ENCODE measurements at places on chromosomes 16 and 17. TPM values are rescaled to one million over a fixed set of nuclear protein-coding genes. Genes with fewer than 3 reads are reported as not detected.

GRCh38 chr17:14306596-14306995 is 5.7 kb downstream of the HS3ST3B1 start:
- H3K4me3 ChIP-seq = no peak overlapping the region
- peaks cover 5% of the 10 kb centered on the region for H3K36me3 ChIP-seq
- peaks cover 66% of the 10 kb centered on the region for H3K4me1 ChIP-seq
- H3K27ac ChIP-seq = no peak overlapping the region
- DNase-seq = no peak

- H3K4me1 ChIP-seq = no peaks in the 10 kb centered on the region
- no peak overlapping the region for H3K27ac ChIP-seq
- peaks cover 9% of the 10 kb centered on the region for H3K27me3 ChIP-seq
- H3K4me3 ChIP-seq = no peak overlapping the region
- H3K36me3 ChIP-seq = no peaks in the 10 kb centered on the region
- DNase-seq = no peak
These were observed 17.7 kb downstream of the TBX4 start for GRCh38 chr17:61469949-61470348.

- no peaks in the 10 kb centered on the region for H3K36me3 ChIP-seq
- H3K4me1 ChIP-seq = peaks cover 36% of the 10 kb centered on the region
- no peak for DNase-seq
- H3K27me3 ChIP-seq = peaks cover 32% of the 10 kb centered on the region
- H3K4me3 ChIP-seq = peak overlapping the region; percentile 93
These were observed 51.3 kb upstream of the AMZ2 start for GRCh38 chr17:68196394-68197090.

- H3K36me3 ChIP-seq = no peaks in the 10 kb centered on the region
- no peak for DNase-seq
- no peaks in the 10 kb centered on the region for H3K4me1 ChIP-seq
- H3K27ac ChIP-seq = no peak overlapping the region
- no peaks in the 10 kb centered on the region for H3K27me3 ChIP-seq
- H3K4me3 ChIP-seq = no peak overlapping the region
These were observed 32.8 kb downstream of the CACNA1G start for GRCh38 chr17:50593321-50593720.

DNA sequence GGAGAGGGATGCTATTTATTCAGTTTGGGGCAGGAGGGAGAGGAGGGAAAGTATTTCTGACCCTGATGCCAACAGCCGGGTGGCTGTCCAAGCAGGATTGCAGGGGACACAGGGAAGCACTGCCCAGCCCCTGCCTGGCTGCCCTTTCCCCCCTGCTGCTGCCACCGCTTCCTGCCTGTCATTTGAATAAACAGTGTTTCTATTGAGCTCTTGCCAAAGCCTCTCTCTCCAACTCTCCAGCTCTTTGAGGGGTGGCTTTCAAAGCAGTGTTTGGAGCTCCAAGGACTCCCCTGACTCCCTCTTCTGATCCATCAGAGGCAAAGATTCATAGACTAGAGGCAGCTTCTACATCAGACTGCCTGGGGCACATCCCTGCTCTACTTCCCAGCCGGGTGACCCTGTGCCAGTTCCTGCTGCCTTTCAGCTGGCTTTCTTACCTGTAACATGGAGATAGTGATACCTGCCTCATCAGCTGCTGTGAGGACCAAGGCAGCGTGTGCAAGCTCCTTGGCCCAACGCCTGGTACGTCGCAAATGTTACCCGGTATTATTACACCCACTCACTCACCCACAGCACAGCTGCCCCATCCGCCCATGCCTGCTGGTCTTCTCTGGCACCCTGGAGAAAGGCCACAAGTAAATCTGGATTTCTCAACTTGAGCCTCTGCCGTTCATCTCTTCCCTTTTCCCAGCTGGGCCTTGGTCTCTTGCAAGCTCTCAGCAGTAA is 9.5 kb downstream of the PROCA1 start:
- DNase-seq = no peak
- no peaks in the 10 kb centered on the region for H3K27me3 ChIP-seq
- no peak overlapping the region for H3K27ac ChIP-seq
- H3K4me3 ChIP-seq = no peak overlapping the region
- no peaks in the 10 kb centered on the region for H3K4me1 ChIP-seq

GRCh38 chr17:11250161-11250560 is 9.1 kb downstream of the SHISA6 start:
- H3K4me1 ChIP-seq = no peaks in the 10 kb centered on the region
- no peak overlapping the region for H3K4me3 ChIP-seq
- no peak overlapping the region for H3K27ac ChIP-seq

The TBC1D3H gene
- total RNA-seq = not detected

GRCh38 chr17:19720631-19721426 is 4.4 kb upstream of the SLC47A2 start:
- DNase-seq = no peak
- no peaks in the 10 kb centered on the region for H3K27me3 ChIP-seq
- no peak overlapping the region for H3K27ac ChIP-seq
- no peak overlapping the region for H3K4me3 ChIP-seq
- peaks cover 10% of the 10 kb centered on the region for H3K4me1 ChIP-seq

GRCh38 chr17:42142371-42142896 is 12.4 kb downstream of the RAB5C start:
- no peaks in the 10 kb centered on the region for H3K27me3 ChIP-seq
- no peak for DNase-seq
- H3K36me3 ChIP-seq = peaks cover 3% of the 10 kb centered on the region

GRCh38 chr17:72760368-72760767 is 332.1 kb downstream of the SLC39A11 start:
- H3K27ac ChIP-seq = no peak overlapping the region
- H3K27me3 ChIP-seq = no peaks in the 10 kb centered on the region
- no peak overlapping the region for H3K4me3 ChIP-seq
- H3K4me1 ChIP-seq = no peaks in the 10 kb centered on the region
- peaks cover 4% of the 10 kb centered on the region for H3K36me3 ChIP-seq

The CHD9NB gene
- 0.19 TPM for total RNA-seq
